CMK (cell line): ENCODE measurements at places on chromosomes 6 and 20.

DNA sequence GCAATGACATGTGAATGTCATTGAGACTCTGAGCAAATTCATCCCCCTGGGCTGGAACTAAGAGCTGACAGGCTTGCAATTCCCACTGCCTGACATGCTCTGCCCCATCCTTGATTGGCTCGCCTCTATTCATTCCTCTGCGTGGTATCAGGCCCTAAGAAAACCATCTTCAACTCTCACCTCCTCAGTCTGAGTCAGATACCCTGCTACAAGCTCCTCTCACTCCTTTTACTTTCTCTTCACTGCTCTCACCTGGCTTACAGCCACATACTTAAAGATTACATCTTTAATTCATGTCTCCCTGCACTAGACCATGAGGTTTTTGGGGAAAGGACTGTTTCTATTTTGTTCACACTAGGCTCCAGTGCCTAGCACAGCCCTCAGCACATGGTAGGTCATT lies 131.6 kb downstream of the KIF6 start:
- DNase-seq: no peak

DNA sequence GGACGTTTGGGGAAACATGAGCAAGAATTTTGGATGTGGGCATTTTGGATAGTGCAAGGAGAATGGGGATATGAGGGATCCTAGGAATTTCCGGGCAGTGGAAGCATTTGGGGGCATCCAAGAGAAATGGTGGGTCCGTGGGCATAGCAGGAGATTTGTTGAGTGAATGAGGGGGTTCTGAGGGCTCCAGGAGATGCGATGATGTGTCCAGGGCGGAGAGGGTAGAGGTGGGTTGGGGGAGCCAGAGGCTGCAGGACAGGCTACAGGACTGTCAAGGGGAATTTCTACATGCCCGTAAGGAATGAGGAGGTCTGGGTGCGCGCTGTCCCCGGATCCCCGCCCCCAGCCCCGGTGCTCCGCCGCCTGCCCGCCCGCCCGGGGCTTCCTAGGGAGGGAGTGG lies 364 bp downstream of the FRS3 start:
- no peak for DNase-seq

GRCh38 chr6:35605600-35605999 lies 83.1 kb downstream of the FKBP5 start:
- DNase-seq: no peak

DNA sequence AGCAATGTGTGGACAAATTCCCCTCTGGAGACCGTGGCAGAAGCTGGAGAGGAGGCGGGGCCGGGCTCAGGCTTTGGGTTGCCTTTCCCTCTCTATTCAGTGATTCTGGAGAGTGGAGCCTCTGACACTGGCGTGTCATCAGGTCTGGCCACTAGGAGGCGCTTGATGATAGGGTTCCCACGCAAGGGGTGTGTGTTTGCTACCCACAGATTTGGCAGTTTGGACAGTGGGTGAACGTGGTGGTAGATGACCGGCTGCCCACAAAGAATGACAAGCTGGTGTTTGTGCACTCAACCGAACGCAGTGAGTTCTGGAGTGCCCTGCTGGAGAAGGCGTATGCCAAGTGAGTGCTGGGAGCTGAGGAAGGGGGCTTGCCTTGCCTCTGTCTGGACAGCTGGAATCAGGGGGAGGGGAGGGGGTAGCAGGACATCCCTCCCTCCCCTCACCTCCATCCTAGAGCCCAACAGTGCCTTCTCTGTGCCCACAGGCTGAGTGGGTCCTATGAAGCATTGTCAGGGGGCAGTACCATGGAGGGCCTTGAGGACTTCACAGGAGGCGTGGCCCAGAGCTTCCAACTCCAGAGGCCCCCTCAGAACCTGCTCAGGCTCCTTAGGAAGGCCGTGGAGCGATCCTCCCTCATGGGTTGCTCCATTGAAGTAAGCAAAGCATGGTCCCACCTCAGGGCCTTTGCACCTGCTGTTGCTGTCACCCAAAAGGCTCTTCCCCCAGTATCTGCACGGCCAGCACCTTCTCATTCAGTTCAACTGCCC lies 14.3 kb downstream of the CAPN11 start:
- peak; percentile 79 for DNase-seq

GRCh38 chr20:19427913-19428312 lies 215.5 kb downstream of the SLC24A3 start:
- DNase-seq: no peak
